ENCODE measurements at places on chromosomes 1 and 21. TPM values are rescaled to one million over a fixed set of nuclear protein-coding genes. Genes with fewer than 3 reads are reported as not detected.

Gene SERTAD4
- 1.4 TPM for total RNA-seq

Gene TMEM61
- total RNA-seq, result not detected

Gene OPTC
- not detected for total RNA-seq

Gene MXRA8
- 0.63 TPM for total RNA-seq

Gene ZBTB7B
- total RNA-seq, result 15.6 TPM

Gene RNU1-4
- 5,329 TPM for total RNA-seq

Gene SPRR2B
- not detected for total RNA-seq

Gene AMPD1
- not detected for total RNA-seq

Gene CLCA1
- total RNA-seq, result not detected

Gene RGS1
- not detected for total RNA-seq

Gene ELAPOR1
- total RNA-seq, result 0.09 TPM

Gene SLC25A34
- total RNA-seq, result 0.38 TPM

Gene OR2L2
- not detected for total RNA-seq

Gene CBR1
- 93.1 TPM for total RNA-seq

Gene JAM2
- total RNA-seq, result 0.09 TPM

Gene CASQ1
- total RNA-seq, result not detected

Gene ZNF362
- total RNA-seq, result 3.1 TPM

Gene KCNH1
- not detected for total RNA-seq

Gene IQGAP3
- 8.9 TPM for total RNA-seq

Gene HCRTR1
- total RNA-seq, result 0.54 TPM

Gene OR4F16
- not detected for total RNA-seq

Gene CELA3A
- 0.09 TPM for total RNA-seq

Gene TSSK3
- 0.19 TPM for total RNA-seq

Gene OR2L3
- not detected for total RNA-seq

Data from endothelial cell of coronary artery (primary cell).